GM04503 (cell line): ENCODE measurements at places on chromosomes 6 and 20.

DNA sequence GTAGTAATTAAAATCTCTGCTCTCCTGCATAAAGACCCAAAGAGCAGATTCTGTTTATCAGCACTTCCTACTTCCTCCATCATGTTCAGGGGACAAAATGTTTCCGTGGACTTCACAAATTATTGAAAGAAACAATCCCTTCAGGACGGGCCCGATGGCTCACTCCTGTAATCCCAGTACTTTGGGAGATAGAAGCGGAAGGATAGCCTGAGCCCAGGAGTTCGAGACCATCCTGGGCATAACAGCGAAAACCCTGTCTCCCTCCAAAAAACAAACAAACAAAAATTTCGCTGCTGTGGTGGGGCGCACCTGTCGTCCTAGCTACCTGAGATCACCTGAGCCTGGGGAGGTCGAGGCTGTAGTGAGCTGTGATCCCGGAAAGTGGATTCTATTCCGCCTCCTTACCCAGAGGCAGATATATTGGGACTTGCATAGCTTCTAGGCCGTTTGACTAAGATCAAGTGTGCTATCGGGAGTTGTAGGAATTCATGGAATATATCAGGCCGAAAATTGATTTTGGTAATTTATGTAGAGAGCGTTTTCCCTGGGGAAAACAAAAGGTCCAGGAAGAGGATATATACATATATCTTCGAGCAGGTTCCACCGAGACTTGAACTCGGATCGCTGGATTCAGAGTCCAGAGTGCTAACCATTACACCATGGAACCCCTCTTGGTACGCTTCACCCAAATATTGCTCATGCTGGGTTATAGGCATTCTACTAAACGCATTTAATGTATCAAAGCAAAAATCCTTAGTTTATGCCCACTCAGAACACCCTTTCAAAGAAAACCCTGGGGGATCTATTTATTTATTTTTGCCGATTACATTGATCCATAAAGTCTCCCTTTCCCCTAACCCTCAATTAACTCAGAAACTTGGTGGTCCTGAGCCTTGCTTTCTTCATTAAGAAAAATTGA lies 74.5 kb upstream of the ZNF184 start:
- DNase-seq: no peak

- DNase-seq: no peak
Observed at GRCh38 chr6:21180155-21180554, 413.4 kb upstream of the SOX4 start.

- DNase-seq: no peak
Observed at GRCh38 chr6:130968476-130968875, 94.6 kb downstream of the EPB41L2 start.

- DNase-seq: no peak
Observed at GRCh38 chr6:137536104-137536773, 42.0 kb upstream of the OLIG3 start.

- DNase-seq: no peak
Observed at GRCh38 chr6:160583794-160584193, 80.3 kb downstream of the LPA start.

GRCh38 chr6:815348-815738 lies 122.4 kb upstream of the EXOC2 start:
- no peak for DNase-seq

DNA sequence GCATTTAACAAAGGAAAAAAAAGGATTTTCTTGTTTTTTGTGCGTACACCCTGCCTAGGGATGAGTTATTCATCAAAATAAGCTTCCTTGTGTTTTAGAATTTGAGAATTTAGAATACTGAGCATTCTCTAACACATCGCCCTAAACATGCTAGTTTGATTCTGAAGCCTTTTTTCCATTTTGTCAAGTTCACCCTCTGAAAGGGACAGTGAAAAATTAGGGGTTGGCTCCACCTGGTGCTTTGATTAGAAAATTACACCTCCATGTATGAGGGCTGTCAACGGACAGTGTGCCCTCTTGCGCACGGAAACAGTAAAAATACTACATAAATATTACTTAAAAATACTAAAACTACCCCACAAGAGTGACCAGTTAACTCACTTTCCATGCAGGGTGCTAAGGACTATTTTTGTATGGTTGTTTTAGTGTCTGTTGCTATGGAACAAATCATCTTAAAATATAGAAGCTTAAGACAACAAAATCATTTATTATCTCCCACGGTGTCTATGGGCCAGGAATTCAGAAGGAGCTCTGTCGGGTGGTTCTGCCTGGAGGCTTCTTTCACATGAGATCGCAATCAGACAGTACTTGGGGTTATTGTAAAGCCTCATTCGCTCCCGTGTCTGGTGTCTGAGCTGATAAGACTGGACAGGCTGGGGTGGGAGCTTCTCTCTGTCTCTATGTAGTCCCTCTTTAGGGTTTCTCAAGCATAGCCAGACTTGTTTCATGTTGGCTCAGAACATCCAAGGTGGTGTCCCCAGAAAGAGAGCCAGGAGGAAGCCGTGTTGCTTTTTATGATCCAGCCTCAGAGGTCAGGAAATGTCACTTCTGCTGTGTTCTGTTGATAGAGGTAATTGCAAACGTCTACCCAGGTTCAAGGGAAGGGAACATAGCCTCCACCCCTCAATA lies 41.1 kb upstream of the TMEM170B start:
- peak; percentile 37 for DNase-seq

- DNase-seq: no peak
Observed at GRCh38 chr20:36908603-36909002, 32.7 kb downstream of the TLDC2 start.

- no peak for DNase-seq
Observed at GRCh38 chr20:21968486-21968885, 263.0 kb downstream of the PAX1 start.

GRCh38 chr6:111204881-111205280 lies 117.6 kb downstream of the SLC16A10 start:
- DNase-seq: no peak

- no peak for DNase-seq
Observed at GRCh38 chr6:153405931-153406330, 274.8 kb upstream of the RGS17 start.

GRCh38 chr6:55438203-55438602 lies 110.9 kb downstream of the GFRAL start:
- no peak for DNase-seq

- DNase-seq: no peak
Observed at GRCh38 chr6:157848693-157849092, 25.6 kb downstream of the SNX9 start.

- peak; percentile 34 for DNase-seq
Observed at GRCh38 chr6:3231247-3232016, 4.0 kb upstream of the TUBB2B start.
